Activated CD4-positive, alpha-beta T cell treated with anti-CD3 and anti-CD28 coated beads, Interleukin-2, amount 10 ng/mL, durations not matched to agents 7 days and 5 days (primary cell): ENCODE measurements at places on chromosomes 4 and X. TPM values are rescaled to one million over a fixed set of nuclear protein-coding genes. Genes with fewer than 3 reads are reported as not detected.

The MAGEB2 gene
- total RNA-seq = not detected

The CT45A6 gene
- not detected for total RNA-seq

The HDX gene
- 1.9 TPM for total RNA-seq

The PHKA1 gene
- total RNA-seq = 0.87 TPM

The NDNF gene
- 0.06 TPM for total RNA-seq

The UCP1 gene
- not detected for total RNA-seq

The SERTM2 gene
- not detected for total RNA-seq

The GPR119 gene
- not detected for total RNA-seq

The GALNTL6 gene
- not detected for total RNA-seq

- DNase-seq = no peak
These were observed 3.8 kb downstream of the ASMT start for GRCh38 chrX:1618689-1619088.

DNA sequence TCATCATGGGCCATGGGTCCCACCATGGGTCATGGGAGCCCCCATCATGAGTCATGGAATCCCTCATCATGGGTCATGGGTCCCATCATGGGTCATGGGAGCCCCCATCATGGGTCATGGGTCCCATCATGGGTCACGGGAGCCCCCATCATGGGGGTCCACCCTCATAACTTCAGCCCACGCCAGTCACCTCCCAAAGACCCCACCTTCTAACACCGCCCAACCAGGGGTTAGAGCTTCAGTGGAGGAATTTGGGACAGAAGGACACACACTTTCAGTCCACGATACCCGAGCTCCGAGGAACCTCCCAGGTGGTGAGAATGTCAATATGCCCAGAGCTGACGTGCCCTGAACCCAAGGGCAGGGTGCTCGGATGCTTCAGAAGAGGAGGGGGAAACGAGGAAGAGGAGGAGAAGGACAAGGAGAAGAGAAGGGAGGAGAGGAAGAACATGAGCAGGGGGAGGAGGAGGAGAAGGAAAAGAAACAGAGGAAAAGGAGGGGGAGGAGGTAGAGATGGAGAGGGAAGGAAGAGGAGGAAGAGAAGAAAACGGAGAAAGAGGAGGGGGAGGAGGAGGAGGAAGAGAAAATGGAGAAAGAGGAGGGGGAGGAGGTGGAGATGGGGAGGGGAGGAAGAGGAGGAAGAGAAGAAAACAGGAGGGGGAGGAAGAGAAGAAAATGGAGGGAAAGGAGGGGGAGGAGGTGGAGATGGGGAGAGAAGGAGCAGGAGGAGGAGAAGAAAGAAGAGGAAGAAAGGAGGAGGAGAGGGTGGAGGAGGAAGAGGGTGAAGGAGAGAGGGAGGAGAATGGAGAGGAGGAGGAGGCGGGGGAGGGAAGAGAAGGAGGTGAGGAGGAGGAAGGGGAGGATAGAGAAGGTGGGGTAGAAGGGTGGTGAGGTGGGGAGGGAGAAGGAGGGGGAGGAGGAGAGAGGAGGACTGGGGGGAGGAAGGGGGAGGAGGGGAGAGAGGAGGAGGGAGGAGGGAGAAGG lies 17.7 kb downstream of the IL3RA start:
- no peak for DNase-seq

GRCh38 chr4:113327494-113327893 lies 278.0 kb downstream of the ANK2 start:
- DNase-seq = no peak

DNA sequence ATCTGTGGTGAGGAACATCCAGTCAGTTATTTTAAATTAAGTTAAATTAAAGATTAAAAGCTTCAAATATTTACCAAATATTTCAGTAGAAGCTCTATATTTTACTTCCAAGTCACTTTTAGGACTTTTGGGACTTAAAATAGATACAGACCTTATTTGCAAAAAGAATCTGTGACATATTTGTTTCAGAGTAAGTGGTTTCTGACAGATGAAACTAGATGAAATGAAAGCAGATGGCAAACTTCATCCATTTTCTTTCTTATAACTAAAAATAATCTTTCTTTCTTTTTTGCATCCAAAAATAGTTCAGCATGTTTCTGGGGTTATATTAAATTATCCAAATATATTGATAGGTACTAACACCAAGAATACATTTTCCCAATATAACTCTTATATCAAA lies 6.6 kb upstream of the UTP3 start:
- DNase-seq = no peak

GRCh38 chr4:77194989-77195388 lies 38.0 kb downstream of the CCNG2 start:
- DNase-seq = no peak

GRCh38 chr4:145847764-145848163 lies 90.9 kb downstream of the ZNF827 start:
- DNase-seq = no peak

- peak; percentile 25 for DNase-seq
These were observed 31.5 kb downstream of the PRPS1 start for GRCh38 chrX:107659768-107660167.

- DNase-seq = no peak
These were observed 122.4 kb downstream of the C4orf33 start for GRCh38 chr4:129218360-129218759.

DNA sequence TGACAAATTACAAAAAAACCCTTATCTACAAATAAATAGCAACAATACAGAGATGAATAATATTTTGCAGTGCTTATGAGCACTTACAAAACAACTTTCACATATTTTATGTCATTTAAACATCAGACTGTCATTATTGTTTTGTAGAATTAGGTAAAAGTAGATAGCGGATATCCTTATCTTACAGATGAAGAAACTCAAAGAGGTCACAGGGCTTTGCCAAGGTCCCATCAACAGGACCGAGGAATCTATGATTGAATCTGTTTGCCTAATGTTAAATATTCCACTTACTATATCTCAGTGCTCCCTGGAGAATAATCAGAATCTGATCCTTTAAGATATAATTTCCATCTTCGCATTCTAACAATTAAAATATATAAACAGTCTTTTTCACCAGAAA lies 119.0 kb downstream of the GASK1B start:
- DNase-seq = no peak

- DNase-seq = no peak
These were observed 11.4 kb downstream of the TBCK start for GRCh38 chr4:106304632-106305031.

GRCh38 chr4:31338000-31338399 lies 617.8 kb downstream of the PCDH7 start:
- DNase-seq = no peak

DNA sequence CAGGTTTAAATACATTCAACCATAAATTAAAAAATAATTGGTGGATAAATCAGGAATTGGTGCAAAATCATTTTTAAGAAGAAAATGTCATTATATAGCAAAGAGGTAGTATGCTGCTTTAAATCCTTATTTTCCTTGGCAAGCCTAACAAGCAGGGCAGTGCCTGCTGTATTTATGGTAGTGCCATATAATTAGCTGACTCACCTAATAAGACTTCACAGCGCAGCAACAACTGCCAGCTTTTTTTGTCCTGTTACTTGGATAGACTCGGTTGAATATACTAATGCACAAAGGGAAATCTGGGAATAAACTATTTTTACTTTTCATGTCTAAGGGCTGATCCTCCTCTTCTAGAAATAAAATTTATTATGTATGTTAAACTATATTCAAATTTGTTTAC lies 99.1 kb downstream of the SNCA start:
- no peak for DNase-seq
